Midbrain (tissue), 1 donor: ENCODE measurements at places on chromosomes 3 and 15.

GRCh38 chr3:72405943-72406566, 442.2 kb downstream of the SHQ1 start:
- DNase-seq, result no peak

DNA sequence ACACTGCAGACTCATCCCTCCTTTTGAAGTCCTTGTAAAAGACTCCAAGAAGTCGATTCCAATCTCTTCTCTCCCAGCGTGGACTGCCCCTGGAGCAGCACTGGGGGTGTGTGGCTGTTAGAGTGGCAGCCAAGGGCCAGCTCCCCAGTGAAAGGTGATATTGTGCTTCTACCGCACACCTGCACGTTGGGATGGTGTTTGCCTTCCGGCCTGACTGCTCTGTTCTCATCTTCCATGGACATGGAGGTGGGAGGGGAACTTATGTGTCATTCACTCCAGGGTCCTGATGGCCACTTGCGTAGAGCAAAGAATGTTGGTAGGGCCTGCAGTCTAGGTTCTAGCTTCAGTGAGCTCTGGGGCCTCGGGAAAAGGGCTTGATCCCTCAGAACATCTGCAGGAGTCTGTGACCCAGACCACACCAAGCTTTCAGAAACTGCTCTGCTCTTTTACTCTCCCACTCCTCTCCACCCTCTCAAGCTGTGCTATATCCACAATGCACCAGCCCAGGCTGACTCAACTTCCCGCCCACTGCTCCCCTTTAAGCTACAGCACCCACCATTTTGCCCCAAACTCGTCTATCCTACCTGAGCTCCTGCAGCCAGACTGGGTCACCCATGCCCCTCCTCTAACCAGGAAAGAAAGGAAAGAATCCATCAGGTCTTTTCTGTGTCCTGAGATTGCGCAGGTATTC, 31.3 kb downstream of the LIPC start:
- DNase-seq, result no peak

GRCh38 chr3:69594286-69594685, 145.0 kb upstream of the MITF start:
- no peak for DNase-seq

DNA sequence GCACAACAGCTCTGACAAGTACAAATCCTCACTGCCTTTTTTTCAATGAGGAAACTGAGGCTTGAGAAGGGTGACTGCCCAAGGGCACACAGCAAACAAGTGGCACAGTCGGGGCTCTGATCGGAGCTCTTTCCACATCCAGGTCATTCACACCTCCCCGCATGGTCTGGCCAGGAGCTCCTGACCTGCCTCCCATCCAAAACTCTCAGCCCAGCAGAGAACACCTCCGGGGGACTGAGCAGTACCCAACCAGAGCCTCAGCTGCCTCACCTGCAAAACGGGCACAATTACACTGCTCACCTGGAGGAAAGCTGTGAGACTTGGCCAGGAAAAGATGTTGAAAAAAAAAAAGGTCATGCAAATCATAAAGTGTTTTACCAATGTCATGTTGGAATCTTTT, 36.5 kb downstream of the WNT7A start:
- DNase-seq, result no peak

GRCh38 chr3:147713234-147714133, 304.3 kb downstream of the ZIC1 start:
- no peak for DNase-seq

GRCh38 chr3:190585805-190586630, 72.1 kb downstream of the IL1RAP start:
- no peak for DNase-seq

DNA sequence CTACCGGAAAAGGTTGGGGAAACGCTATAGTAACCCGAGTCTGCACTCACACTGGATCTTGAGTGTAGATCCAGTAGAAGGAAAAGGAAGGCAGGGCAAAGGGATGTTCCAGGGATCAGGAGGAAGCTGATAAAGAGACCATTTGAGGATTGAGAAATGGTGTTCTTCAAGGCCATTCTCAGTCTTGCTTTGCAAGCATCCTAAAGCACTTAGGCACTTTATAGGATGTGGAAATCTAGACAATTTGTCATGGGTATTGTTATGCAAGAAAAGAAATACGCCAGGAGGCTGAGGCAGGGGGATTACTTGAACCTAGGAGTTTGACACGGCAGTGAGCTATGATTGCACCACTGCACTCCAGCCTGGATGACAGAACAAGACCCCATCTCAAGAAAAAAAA, 13.2 kb upstream of the SCAMP5 start:
- DNase-seq, result no peak

GRCh38 chr15:51349156-51349844, 7.8 kb downstream of the GLDN start:
- DNase-seq, result peak; percentile 63

GRCh38 chr3:11434017-11434526, 161.9 kb downstream of the ATG7 start:
- DNase-seq, result peak; percentile 59

GRCh38 chr3:179046497-179047353, 24.9 kb downstream of the ZMAT3 start:
- no peak for DNase-seq

GRCh38 chr15:58677426-58677825, 72.1 kb downstream of the ADAM10 start:
- DNase-seq, result peak; percentile 37

DNA sequence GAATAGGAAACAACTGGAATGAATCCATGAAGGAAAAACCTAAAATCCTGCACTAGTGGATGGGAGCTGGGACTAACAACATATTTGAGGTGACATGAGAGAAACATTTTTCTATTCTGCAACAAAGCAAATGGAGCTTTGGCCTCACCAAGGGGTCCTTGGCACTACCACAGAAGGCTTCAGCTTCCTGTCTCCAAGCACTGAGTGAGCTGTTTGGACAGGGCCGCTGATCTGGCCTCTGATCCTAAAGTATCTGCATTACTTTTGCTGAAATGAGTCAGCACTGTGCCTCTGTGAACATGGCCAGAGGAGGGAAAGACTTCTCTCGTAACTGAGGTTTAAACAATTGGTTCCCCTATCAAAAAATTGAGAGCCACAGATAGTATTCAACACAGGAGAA, 9.0 kb downstream of the ARPP21 start:
- no peak for DNase-seq

- DNase-seq, result no peak
Observed at GRCh38 chr3:108234387-108234957, 12.2 kb upstream of the IFT57 start.

DNA sequence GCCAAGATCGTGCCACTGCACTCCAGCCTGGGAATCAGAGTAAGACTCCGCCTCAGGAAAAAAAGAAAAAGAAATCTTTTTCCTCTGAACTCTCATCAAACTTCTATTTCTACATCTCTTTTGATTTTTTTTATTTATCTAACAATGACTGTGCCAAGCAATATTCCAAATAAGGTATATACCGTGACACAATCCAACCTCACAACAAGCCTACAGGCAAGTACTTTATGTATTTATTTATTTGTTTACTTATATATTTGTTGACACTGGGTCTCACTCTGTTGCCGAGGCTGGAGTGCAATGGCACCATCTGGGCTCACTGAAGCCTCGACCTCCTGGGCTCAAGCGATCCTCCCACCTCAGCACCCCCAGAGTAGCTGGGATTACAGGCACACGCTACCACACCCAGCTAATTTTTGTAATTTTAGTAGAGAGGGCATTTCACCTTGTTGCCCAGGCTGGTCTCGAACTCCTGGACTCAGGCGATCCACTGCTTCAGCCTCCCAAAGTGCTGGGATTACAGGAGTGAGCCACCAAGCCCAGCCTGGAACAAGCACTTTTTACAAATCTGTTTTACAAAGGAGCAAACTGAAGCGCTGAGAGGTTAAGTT, 94.9 kb upstream of the CHD2 start:
- no peak for DNase-seq

DNA sequence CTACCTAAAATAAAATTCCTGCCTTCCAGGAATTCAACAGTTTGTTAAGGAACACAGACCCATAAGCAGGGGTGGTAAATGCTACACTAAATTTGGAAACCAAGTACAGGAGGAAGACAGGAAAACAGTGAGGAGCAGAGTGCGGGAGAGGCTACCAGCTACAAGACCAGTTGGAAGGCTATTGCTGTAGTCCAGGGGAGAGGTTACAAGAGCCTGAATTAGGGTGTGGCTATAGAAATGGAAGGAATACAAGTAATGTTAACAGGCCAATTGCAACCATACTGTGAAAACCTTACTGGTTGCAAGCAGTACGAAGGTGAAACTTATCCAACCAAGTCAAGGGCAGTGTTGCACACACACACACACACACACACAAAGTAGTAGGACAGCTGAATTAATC, 880 bp upstream of the ARMC8 start:
- DNase-seq, result no peak

DNA sequence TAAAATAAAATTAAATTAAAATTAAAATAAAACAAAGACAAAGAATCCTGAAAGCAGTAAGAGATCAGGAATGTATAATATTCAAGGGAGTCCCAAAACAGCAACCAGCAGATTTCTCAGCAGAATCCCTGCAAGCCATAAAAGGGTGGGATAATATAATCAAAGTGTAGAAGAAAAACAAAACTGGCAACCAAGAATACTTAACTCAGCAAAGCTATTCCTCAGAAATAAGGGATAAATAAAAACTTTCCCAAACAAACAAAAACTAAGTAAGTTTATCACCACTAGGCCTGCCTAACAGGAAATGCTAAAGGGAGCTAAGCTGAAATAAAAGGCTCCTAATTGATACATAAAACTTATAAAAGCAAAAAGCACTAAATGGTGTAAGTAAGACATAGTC, 29.8 kb downstream of the THBS1 start:
- no peak for DNase-seq

DNA sequence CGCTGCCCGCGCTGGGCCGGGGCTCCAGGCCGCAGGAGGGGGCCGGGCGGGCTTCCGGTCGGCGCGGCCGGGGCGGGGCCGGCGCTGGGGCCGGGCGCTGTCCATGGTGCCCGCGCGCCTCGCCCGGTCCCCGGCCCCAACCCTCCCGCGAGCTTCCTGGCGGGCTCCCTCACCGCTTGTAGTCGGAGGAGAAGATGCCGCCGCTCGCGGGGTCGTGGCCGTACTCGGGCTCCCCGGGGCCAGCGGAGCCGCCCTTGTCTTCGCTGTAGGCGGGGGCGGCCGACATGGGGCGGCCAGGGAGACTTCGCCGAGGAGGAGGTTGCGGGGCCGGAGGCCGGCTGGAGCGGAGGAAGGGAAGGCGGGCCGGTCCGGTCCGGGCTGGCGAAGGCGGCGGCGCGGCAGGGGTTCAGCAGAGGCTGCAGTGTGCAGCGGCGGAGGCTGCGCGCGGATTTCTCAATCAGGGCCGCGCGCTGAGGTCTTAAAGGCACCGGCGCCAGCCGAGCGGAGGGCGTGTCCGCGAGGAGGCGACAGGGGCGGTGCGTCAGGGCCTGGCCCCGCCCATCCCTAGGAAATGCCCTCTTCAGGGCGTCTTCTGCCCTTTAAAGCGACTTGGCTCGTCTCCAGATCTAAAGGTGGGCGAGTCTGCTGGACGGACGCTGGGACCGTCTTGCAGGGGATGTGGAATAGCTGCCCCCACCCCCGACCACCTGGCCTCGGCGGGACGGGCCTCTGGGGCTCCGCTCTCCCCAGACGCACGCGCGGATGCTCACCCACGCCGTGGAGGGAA, at the start of gene AP3B2:
TSS of gene AP3B2 (minus strand) at position 455 of the 787 bp plus-strand sequence. CDS start at position 286, 169 bp downstream.
- peak; percentile 67 for DNase-seq

DNA sequence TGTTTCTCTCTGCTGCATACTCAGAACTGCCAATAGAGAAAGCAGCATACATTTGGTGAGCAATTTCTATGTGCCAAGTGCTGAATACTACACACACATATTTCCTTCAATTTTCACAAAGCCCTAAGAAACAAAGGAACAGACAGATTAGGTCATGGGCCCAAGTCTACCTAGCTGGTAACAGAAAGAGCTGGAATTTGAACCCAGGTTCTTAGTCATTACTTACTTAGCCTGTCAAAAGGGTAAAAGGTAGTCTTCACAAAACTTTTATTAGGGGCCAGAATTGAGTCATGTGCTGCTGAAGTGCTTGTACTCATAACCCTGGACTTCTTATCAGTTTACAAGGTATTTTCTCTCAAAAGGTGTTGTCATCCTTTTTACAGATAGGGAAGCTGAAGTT, 10.4 kb upstream of the ABHD17C start:
- DNase-seq, result no peak

- DNase-seq, result no peak
Observed at GRCh38 chr3:190229632-190230424, 92.4 kb downstream of the CLDN1 start.

DNA sequence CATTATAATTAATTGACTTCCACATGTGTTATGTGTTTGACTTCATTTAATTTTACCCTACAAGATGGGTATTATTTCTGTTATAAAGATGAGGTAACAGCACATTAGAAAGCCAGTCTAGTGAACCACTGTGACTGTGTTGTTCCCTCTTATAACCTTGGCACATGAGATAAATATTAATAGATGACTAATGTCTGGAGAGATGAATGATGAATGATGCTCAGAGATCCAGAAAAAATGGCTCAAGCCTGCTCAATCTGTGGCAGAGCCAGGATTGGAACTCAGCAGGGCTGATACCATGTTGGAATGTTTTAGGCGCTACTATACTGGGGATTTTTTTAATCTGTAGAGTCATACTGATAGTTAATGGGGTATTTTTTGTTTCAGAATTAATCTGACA, 118.8 kb upstream of the PTX3 start:
- DNase-seq, result no peak

GRCh38 chr15:38389924-38390542, 63.9 kb upstream of the FAM98B start:
- DNase-seq, result peak; percentile 29

DNA sequence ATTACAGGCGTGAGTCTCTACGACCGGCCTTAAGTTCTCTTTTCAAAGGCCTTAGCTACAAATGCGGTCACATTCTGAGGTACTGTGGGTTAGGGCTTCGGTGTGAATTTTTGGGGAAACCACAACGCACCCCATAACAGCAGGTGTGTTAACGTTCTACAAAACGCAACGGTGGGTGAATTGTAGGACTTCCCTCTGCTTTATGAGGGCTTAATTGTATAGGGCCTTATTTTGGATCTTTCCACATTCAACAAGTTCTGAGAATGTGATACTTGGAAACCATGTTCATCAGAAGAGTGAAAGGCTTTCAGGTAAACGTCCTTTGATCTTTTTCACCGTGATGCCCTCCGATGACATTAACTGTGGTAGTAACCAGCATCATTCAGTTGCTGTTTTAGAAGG, 998.6 kb upstream of the CFAP20DC start:
- DNase-seq, result no peak

DNA sequence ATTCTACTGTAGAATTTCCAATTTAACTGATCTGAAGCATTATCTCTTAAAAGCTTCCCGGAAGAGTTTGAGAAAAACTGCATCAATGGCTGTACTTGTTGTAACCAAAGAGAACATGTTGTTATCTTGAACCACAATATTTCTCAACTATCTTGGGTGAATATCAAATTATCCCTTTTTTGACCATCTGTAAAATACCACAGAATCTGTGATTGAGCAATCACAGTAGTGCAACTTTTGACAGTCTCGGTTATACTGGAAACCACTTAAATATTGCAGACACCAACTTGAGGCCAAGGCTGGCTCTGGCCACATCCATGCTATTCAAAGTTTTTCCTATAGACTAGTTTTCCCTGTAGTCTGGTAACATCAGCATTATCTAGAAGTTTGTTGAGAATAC, 842.8 kb upstream of the EPHA6 start:
- DNase-seq, result no peak

- DNase-seq, result no peak
Observed at GRCh38 chr15:39434751-39435238, 146.1 kb upstream of the THBS1 start.

- no peak for DNase-seq
Observed at GRCh38 chr3:12286927-12287726, 1.7 kb upstream of the PPARG start.

- no peak for DNase-seq
Observed at GRCh38 chr3:108862865-108863798, 40.5 kb downstream of the TRAT1 start.

GRCh38 chr15:32763295-32763694, 45.5 kb downstream of the GREM1 start:
- no peak for DNase-seq
